ENCODE measurements at places on chromosomes 2 and 18.

DNA sequence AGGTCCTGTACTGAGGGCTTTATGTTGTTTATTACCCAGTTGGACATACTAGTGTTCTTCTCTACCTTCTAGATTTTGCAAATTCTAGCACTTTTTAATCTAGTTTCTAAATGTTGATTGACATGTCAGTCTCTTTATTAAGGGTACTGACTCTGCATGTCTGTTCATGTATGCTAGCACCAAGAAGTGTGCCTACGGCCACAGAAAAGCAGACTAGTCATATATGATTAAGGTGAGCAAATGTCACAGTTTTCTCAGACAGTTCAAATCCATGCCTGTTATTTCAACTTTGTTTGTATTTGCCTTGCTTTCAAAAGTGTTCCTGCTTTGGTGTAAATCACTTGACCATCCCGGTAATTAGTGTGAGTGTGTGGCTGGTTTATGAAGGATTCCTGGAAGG lies 145.0 kb upstream of the DSEL start:
- no peak for DNase-seq

GRCh38 chr2:74578408-74578807 lies 23.9 kb downstream of the DOK1 start:
- no peak for DNase-seq

DNA sequence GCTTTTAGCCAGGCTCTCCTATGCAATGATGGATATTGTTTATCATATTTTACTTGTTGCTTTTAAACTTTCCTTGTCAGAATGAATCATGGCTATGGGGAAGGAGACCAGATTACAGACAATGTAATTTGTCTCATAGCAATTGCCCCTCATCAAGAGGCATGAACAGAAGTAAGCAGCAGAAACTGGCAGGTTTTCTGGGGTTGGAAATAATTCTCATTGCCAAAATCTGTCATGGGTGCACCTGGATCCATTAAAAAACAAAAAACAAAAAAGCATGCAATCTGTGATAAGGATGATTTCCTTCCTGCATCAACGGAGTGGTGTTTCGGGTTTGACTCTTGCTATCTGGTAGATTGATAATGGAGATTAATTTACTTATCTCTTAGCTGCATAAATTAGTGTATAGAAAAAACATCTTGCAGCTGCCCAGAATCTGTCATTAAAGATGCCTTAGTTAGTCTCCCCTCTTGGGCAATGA lies 419.6 kb downstream of the SOX11 start:
- DNase-seq: no peak

- no peak for DNase-seq
Observed at GRCh38 chr2:30799366-30799765, 7.9 kb downstream of the CAPN13 start.

GRCh38 chr2:239747771-239748170 lies 277.4 kb downstream of the NDUFA10 start:
- no peak for DNase-seq

GRCh38 chr2:41393621-41394020 lies 654.2 kb upstream of the PKDCC start:
- no peak for DNase-seq

- no peak for DNase-seq
Observed at GRCh38 chr2:18912225-18912888, 323.0 kb upstream of the NT5C1B start.

DNA sequence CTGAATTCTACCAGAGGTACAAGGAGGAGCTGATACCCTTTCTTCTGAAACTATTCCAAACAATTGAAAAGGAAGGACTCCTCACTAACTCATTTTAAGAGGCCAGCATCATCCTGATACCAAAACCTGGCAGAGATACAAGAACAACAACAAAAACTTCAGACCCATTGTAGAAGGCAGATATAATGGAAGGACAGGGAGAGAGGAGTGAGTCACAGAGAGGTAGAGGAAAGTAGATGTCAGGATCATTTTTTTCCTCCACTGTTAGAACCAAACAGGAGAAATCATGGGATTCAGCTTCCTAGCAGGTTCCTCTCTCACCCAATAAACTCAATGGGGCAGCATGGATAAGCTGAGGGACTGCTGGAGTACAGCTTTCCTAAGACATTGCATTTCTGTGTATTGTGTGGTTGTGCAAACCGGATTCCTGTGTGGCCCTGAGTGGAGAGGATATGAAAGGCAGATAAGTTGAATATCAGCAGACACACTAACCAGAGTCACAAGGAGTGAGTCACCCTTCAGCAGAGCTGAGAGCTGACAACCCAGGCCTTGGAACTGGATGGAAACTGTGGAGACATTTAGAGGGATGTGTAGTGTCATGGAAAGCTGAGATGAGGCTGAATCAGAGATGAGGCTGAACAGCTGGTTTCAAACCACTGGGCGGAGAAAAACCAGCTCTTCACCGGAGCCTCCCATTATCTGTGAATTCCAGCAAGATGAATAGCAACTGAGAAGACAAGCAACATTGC lies 60.9 kb upstream of the MMADHC start:
- DNase-seq: no peak

- no peak for DNase-seq
Observed at GRCh38 chr2:10375570-10376281, 72.4 kb downstream of the ODC1 start.

GRCh38 chr2:75459565-75460310 lies 101.0 kb downstream of the EVA1A start:
- DNase-seq: no peak

DNA sequence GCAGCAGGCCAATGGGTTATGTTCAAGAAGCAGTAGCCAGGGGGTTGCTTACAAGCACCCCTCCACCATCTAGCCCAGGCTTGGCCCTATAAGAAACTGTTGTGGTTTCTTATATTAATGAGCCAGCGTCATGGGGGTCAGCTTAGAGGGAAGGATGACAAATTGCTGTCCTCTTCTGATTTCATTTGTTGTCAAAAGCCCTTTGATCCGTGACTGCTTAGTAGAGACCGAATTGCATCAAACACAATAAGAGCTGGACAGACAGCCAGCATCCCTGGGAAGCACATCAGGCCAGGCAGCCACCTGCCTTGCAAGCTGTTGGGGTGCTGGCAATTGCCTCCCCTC lies 206.6 kb upstream of the SETBP1 start:
- DNase-seq: no peak

GRCh38 chr2:191757208-191757607 lies 79.3 kb downstream of the NABP1 start:
- no peak for DNase-seq

- DNase-seq: no peak
Observed at GRCh38 chr2:208354964-208355381, 51.6 kb upstream of the PTH2R start.

DNA sequence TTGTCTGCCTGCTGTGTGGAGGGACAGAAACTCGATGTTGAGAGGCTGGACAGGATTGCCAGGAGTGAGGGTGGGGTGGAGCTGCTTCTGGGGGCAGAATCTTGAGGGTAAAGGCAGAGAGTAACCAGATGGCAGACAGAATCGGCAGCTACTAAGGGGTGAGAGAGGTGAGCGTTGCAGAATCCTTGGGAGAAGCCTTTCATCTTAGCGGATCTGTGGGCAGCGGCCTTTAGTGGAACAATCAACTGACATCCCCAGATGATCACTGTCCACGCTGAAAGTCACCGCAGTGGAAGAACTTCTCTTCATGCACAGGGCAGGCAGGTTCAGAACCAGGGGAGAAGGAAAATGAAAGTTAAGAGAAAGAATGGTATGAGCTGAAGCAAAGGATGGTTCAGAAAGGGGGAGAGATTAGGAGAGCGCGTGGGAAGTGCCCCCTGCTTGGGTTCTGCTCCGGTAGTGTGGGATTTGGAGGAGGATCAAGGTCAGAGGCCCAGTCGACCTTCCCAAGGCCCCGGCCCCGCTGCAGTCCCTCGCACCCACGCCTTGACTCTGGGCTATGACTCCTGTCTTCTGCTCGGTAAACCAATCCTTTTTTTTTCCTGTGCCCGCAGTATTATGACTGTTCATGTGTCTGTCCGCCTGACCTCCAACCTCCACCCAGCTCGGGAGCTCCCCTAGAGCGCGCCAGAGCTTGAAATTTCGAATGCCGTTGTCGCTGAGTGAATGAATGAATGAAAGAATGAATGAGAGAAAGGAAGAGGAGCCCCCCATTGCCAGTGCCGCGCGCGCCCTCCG lies 584 bp downstream of the BOLA3 start:
- DNase-seq: no peak

GRCh38 chr18:77078690-77079070 lies 53.9 kb downstream of the MBP start:
- DNase-seq: no peak

DNA sequence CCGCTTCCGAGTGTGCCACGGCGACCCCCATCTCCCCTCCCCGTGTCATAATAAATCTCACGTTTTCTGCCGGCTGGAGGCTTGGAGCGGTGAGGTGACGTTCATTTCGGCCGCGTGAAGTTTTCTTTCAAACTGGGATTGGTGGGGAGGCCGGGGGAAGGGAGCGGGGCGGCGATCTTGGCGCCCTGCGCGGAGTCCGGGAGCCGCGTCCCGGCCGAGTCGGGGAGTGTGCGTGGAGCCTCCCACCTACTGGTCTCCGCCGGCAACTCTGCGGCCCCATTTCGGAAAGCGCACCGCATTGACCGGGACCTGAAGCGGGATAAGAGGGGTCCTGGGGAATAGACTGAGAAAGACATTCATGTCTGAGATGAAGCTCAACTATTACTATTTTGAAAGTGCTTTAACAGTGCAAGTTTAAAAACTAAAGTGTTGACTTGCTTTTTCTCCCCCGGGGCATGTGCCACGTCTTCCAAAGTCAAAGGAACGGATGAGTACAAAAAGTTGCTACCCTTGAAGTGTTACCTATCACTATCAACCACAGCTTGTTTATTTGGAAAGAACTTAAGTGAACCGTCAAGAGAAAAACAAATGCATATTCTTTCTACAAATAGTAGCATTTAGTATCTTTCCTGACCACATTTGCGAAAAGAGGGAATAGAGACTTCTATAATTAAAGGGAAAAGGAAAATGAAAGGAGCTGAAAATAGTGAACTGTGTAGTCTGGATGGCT lies 818 bp upstream of the IKZF2 start:
- peak; percentile 43 for DNase-seq

- DNase-seq: no peak
Observed at GRCh38 chr2:15298770-15299169, 262.4 kb downstream of the NBAS start.

DNA sequence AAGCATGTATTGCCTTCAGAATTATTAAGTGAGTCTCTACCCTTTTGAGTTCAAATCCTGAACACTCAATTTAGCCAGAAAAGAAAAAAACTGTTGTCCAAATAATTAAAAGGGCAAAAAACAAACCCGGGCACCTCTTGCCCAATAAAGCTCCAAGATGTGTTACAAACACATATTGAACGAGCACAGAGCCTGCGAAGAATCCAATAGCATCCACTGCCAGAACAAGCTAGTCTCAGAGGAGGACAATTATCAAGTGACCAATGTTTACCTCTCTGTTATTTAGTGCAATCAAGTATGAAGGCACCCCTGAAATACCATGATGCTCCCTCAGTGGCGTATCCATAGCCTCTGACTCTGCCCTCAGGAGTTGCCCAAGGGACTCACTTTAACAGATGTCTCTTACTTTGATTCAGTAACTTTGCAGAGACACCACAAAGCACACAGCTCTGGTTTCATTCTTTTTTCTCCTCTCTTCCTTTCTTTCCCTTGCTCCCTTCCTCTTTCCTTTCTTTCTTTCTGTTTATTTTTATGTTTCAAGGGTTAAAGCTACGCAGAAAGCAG lies 93.5 kb upstream of the SPATS2L start:
- DNase-seq: no peak

- DNase-seq: no peak
Observed at GRCh38 chr2:15733867-15734673, 142.4 kb downstream of the DDX1 start.

GRCh38 chr18:65988972-65989371 lies 238.2 kb downstream of the CDH7 start:
- DNase-seq: no peak

Data from liver (tissue), 10 donors.